Stimulated activated CD4-positive, alpha-beta T cell treated with anti-CD3 and anti-CD28 coated beads, TNF-alpha, amount 100 ng/mL, for 1 hour (primary cell): ENCODE measurements at places on chromosomes 4 and X.

DNA sequence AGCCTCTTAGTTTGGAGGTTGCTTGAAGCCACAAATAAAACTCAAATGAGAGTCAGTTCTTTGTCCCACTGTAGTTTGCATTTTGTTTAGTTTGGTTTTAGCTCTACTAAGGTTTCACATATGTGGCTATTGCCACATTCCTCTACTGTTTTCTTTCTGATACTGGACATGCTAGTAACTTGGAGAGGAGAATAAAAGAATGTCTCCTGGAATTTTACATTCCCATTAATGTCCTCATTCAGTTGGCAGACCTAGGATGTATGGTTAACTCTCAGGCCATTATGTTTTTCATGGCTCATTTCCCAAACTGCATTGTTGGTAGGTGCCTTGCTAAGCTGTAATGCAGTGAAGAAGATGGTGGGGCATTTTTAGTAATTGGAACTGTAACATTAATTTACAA is 29.9 kb downstream of the UPRT start:
- no peak for DNase-seq

GRCh38 chr4:10260777-10261176 is 144.2 kb upstream of the WDR1 start:
- DNase-seq: no peak

GRCh38 chr4:110454441-110454840 is 21.5 kb upstream of the ENPEP start:
- DNase-seq: no peak

GRCh38 chrX:74510401-74510800 is 89.1 kb downstream of the SLC16A2 start:
- no peak for DNase-seq

- no peak for DNase-seq
These were observed 47.5 kb downstream of the SORCS2 start for GRCh38 chr4:7239844-7240243.
